Activated naive CD8-positive, alpha-beta T cell treated with anti-CD3 and anti-CD28 coated beads, Interleukin-2, amount 50 U/mL, for 16 hours (primary cell): ENCODE measurements at places on chromosomes 11 and 22.

- no peak for DNase-seq
These were observed 43.7 kb downstream of the BSX start for GRCh38 chr11:122937983-122938382.

GRCh38 chr22:27416511-27417420, 384.8 kb downstream of the MN1 start:
- DNase-seq = no peak

GRCh38 chr22:28903729-28904128, 20.4 kb downstream of the ZNRF3 start:
- no peak for DNase-seq

DNA sequence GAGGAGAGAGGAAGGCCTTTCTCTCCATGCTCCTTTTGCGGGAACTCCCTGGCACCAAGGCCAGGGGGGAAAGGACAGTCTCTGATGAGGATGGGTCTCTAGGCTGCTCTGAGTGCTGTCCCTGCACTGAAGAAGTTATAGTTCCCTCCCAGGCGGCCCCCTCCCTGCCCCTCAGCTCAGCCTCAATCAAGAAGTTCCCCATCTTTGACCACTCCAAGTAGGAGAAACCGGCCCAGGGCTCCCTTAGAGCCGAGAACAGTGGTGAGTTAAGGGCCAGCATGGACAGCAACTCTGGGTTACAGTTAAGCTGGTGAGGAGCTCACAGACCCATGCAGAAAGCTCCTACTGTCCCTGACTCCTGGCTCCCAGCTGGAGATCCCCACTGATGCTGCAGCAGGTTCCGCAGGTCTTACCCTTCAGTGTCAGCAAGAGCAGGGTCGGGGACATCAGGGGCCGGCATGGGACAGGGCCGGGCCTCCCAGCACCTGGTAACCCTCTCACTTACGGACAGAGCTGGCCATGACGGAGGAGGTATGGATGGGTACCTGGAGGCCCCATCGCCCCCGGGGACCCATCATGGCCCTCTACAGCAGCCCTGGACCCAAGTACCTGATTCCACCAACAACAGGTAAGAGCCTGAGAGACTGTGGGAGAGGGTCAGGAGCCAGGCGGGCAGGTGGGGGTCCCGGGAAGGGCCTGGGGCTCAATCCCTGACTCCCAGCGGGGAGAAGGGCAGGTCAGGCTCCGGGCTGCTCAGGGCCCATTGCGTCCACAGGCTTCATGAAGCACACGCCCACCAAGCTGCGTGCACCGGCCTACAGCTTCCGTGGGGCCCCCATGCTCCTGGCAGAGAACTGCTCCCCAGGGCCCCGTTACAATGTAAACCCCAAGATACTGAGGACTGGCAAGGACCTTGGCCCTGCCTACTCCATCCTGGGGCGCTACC, 4.2 kb downstream of the SCGB1C1 start:
- DNase-seq = no peak

GRCh38 chr11:67302571-67303131, 679 bp upstream of the SSH3 start:
- DNase-seq = no peak

- no peak for DNase-seq
These were observed 6.4 kb upstream of the MRPL48 start for GRCh38 chr11:73781303-73781702.

- no peak for DNase-seq
These were observed 35.2 kb downstream of the ALG9 start for GRCh38 chr11:111836162-111836561.

DNA sequence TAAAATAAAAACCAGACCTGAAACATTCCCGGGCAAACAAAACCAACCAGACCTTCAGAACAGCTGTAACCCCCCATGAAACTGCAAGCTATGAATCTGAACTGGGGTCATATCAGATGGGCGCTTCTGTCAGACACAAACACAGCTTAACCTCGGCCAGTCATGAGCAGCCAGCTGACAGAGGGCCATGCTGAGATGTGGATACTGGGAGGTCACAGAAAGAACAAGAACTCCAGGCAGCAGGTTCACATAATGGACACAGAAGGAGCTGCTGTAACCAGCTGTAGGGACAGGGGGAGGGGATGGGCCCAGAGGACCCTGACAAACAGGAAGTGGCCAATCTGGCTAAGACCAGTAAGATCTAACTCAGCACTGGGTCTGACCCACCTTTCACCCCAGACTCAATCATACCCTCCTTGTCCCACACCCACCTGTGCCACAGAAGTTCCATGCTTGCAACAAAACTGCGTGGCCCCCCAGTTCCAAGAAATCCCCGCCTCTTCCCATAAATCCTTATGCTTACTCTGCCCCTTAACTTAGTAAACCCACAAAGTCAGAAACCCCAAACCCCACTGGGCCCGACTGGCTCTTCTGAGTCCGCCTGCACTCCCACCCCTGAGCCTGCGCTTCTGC, 4.0 kb downstream of the APOL4 start:
- no peak for DNase-seq

DNA sequence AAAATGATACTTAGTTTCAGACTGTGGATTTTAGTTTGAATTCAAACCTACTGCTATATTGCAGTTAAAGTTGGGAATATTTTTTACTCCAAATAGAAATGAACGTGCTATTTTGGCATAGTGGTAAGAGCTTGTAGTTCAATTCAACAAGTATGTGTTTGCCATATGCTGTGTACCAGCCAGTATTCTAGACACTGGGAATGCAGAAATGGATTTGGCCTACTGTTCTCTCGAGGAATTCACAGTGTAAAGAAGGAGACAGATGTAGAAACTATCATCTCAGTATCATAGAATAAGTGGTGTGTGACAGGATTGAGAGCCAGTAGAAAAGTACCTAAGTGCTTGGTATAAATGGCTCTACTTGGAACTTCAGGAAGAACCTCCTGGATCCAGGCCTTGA, 80.4 kb downstream of the ATXN10 start:
- DNase-seq = no peak

- no peak for DNase-seq
These were observed 572 bp upstream of the CABP2 start for GRCh38 chr11:67523556-67524479.
